ENCODE measurements at places on chromosomes 5 and 9.
A peak's percentile ranks its signal among the peaks of the same experiment; 100 is the strongest.

DNA sequence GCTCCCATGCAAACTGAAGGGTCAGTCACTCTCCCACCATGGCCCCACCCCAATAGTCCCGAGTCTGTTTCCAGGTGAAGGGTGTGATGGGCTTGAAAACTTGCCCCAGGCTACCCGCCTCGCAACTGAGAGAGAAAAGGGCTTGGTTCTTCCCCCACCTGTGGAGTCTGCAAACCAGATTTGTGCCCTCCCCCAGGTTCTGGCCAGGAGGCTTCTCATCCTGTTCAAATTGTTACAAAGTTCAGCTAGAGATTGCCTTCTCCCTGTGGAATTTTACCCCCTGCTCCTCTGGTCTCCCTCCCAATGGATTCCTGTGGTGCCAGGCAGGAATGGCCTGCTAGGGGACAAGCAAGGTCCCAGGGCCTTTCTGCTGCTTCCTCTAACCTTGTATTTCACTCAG is 93.1 kb upstream of the ACO1 start:
- no peak for DNase-seq

GRCh38 chr9:111276431-111277128 is 53.4 kb downstream of the OR2K2 start:
- DNase-seq: no peak

DNA sequence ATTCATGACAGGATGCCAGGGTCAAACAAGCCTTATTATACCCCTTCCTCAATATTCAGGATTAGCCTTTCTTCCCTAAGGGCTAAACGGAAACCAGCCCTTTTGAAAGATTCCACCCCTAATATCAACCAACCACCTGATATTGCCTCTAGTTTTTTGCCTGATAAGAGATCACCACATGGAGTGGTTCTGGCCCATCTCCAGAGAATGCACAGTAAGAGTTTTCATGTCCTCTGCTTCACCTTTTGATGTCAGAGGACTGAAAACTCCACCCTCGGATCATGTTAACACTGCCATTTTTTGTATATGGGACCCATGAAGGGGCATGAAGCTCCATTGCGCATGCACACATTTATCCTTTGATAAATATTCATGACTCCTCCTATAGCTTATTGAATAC is 5.8 kb upstream of the LNPEP start:
- DNase-seq: no peak

GRCh38 chr5:66796305-66797292 is 200.4 kb downstream of the MAST4 start:
- DNase-seq: peak; percentile 50

GRCh38 chr5:181160152-181160754 is 12.9 kb downstream of the OR2V2 start:
- peak; percentile 18 for DNase-seq

GRCh38 chr9:29865764-29866313 is 2292.6 kb upstream of the C9orf72 start:
- no peak for DNase-seq

GRCh38 chr5:126438868-126439267 is 15.7 kb downstream of the GRAMD2B start:
- DNase-seq: no peak

Measured in DMS153 (cell line).